ENCODE measurements at places on chromosomes 16 and 17. TPM values are rescaled to one million over a fixed set of nuclear protein-coding genes. Genes with fewer than 3 reads are reported as not detected.

DNA sequence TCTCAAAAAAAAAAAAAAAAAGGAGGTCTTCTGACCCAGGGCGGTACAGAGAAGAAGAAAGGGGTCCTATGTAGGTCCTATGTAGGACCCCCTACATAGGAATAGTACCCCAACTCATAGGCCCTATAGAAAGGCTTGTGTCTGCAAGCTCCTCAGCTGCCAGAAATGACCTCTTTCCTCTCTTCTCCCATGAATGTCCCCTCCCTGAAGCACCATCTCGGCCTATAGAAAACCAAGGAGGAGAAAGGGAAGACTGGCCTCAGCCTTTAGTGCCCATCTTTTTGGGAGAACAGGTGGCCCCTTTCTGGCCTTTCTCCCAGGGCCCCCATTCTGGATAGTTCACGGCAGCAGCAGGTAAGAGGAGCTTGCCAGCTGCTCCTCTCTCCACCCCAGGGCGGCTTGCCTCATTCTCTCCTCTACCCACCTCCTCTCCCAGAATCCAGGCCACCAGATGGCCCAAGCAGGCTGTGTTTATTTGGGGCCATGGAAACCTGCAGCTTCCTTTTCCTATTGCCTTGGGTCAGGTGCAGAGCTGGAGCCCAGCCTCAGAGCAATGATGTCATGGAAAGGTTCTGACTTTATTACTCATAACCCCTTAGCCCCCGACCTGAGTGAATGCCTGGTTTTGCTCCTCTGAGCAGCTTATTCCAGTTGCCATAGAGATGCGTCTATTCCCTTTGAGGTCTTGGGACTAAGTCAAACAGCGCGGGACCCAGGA lies 1.6 kb upstream of the MRPL58 start:
- peaks cover 15% of the 10 kb centered on the region for H3K4me1 ChIP-seq
- no peak for DNase-seq
- no peak overlapping the region for H3K4me3 ChIP-seq
- H3K27ac ChIP-seq: no peak overlapping the region

- peaks cover 11% of the 10 kb centered on the region for H3K4me1 ChIP-seq
- H3K27me3 ChIP-seq: peaks cover 10% of the 10 kb centered on the region
- DNase-seq: no peak
- H3K36me3 ChIP-seq: no peaks in the 10 kb centered on the region
- no peak overlapping the region for H3K27ac ChIP-seq
These were observed 4.8 kb downstream of the GFAP start for GRCh38 chr17:44910231-44911106.

DNA sequence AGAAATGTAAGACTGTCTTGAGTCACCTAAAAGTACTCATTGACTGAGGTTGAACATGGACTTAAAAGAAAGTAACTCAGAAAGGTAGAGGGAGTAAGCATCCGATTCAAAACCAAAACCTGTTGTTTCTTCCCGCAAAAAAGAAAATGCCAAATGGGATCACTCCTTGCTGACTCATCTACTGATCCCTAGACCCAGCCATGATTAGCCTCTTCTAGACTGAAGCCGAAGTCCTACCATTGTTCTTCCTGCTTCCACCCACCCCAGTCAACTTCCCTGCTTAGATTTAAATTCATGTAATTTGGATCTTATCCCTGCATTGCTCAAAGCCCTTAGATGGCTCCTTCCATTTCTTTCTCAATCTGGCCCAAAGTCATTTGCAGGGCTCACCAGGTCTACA lies 760.5 kb upstream of the SOX9 start:
- no peaks in the 10 kb centered on the region for H3K4me1 ChIP-seq
- no peak overlapping the region for H3K4me3 ChIP-seq
- no peak overlapping the region for H3K27ac ChIP-seq
- H3K36me3 ChIP-seq: no peaks in the 10 kb centered on the region

DNA sequence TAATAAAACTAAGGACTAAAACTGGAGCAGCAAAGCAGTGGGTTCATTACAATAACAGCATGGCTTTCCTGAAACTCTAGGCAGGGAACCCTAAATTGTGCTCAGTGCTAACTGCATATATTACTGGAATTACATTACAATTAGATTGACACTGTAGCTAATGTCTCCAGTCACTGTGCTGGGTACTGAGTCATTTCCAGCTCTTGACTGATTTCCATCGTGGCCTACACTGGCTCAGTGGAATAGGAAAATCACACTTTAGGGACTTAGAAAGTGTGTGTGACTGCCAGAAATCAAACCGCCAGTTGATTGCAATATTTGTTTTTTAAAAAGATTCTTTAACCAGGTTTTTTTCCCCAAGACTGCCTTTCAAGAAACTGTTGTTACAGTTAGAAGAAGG lies 1447.4 kb upstream of the GOT2 start:
- no peak overlapping the region for H3K4me3 ChIP-seq
- no peak for DNase-seq
- no peaks in the 10 kb centered on the region for H3K27me3 ChIP-seq

GRCh38 chr16:85347213-85347591 lies 234.9 kb upstream of the CIBAR2 start:
- H3K36me3 ChIP-seq: no peaks in the 10 kb centered on the region
- H3K27me3 ChIP-seq: no peaks in the 10 kb centered on the region
- peak; percentile 74 for DNase-seq
- no peak overlapping the region for H3K27ac ChIP-seq
- peaks cover 13% of the 10 kb centered on the region for H3K4me1 ChIP-seq
- H3K4me3 ChIP-seq: no peak overlapping the region

DNA sequence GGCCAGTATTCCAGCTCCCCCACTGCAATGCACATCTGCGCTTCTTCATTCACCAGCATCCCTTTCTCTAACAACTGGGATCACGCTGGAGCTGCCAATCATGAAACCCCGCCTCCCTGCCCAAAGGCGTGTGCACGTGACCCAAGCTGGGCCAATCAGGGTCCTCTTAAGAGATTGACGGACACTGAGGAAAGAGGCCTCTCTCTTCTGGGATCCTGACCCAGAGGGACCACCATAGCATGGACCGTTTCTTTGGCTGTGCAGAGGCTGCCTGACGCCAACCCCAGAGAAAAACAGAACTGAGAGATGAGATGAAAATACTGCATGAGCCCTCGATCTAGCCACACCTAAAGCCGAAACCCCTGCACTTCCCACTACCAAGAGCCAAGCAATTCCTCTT lies 32.0 kb downstream of the COTL1 start:
- no peaks in the 10 kb centered on the region for H3K4me1 ChIP-seq
- no peak overlapping the region for H3K4me3 ChIP-seq
- no peaks in the 10 kb centered on the region for H3K27me3 ChIP-seq
- DNase-seq: peak; percentile 84
- no peaks in the 10 kb centered on the region for H3K36me3 ChIP-seq

DNA sequence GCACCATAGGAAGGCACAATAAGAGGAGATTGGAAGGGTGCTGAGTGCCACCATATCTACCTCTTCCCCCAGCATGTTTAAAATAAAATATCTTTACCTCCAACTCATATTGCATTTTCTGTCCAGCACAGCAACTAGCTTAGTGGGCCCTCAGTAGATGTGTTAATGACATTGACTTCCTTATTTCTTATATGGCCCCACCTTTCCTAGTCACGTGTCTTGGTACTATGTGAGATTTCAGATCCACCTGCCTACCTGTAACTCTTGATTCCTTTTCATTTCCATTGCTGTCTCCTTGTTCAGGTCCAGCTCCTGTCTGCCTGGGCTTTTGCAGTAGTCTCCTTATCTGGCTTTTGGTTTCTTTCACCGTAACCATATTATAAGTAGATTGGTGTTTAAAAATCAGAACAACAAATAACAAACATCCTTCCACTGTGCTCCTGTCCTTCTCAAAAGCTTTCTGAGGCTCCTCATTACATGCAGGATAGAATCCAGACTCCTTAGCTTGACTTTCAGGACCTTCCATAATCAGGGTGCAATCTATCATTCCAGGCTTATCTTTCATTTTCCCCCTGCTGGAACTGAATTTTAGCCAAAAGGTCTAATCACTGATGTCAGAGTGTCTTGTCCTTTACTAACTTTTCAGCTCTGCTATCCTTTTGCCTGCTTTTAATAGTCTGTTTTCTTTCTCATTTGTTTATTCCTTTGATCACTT lies 71.3 kb downstream of the FTO start:
- no peak overlapping the region for H3K4me3 ChIP-seq
- H3K27me3 ChIP-seq: no peaks in the 10 kb centered on the region
- H3K4me1 ChIP-seq: peaks cover 3% of the 10 kb centered on the region
- no peaks in the 10 kb centered on the region for H3K36me3 ChIP-seq
- DNase-seq: no peak

- no peak overlapping the region for H3K27ac ChIP-seq
- DNase-seq: no peak
- H3K4me3 ChIP-seq: peak overlapping the region; percentile 77
- H3K27me3 ChIP-seq: peaks cover 5% of the 10 kb centered on the region
- H3K36me3 ChIP-seq: no peaks in the 10 kb centered on the region
- peaks cover 15% of the 10 kb centered on the region for H3K4me1 ChIP-seq
These were observed 58.2 kb downstream of the RAP1GAP2 start for GRCh38 chr17:2854143-2855055.

DNA sequence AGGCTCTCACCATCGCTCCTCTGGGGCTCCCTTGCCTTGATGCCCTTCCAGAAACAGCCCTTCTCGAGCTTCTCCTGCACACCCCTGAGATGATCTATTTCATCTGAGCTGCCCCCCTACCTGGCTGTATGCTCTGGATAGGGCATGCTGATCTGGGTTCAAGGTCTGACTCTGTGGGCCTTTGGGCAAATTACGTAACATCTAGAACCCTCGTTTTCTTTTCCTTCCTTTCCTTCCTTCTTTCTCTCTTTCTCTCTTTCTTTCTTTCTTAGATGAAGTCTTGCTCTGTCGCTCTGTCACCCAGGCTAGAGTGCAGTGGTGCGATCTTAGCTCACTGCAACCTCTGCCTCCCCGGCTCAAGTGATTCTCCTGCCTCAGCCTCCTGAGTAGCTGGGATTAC lies 20.3 kb downstream of the TNS4 start:
- H3K27ac ChIP-seq: no peak overlapping the region
- no peak overlapping the region for H3K4me3 ChIP-seq
- H3K27me3 ChIP-seq: no peaks in the 10 kb centered on the region
- no peaks in the 10 kb centered on the region for H3K36me3 ChIP-seq

DNA sequence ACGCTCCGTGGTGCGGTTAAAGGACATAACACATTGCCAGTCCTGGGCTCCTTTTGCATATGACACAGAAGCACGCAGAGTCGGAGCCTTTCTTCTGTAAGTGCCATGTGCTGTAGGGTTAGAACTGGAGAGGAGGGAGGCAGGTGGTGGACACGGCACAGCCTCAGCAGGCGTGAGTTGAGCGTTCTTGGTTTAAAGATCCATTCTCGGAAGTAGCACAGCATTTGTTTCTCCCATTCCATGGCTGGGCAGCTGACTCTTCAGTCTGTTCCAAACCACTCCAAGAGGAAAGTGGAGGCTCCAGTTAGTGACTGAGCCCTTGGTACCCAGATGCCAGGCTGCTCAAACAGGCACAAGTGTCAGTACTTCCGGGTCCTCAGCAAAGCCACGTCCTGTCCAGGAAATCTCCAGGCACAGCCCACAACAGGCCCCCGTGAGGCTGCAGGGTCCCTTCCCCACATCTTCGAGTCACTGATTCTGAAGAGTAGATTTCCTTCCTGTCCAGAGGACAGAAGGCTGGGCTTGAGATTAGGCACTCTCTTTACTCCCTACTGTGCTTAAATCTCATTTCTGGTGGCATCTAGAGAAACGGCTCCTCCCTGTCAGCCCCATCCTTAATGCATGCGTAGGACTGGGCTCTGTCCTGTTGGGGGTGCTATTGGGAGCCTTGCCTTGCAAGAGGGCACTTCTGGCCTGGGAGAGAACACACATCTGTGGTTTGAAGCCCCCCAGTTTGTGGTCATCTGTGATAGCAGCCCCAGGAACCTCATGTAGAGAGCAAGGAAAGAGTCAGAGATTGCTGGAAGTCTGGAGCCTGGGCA lies 39.6 kb upstream of the NAT9 start:
- H3K4me3 ChIP-seq: no peak overlapping the region
- H3K27me3 ChIP-seq: no peaks in the 10 kb centered on the region
- H3K27ac ChIP-seq: no peak overlapping the region
- DNase-seq: no peak
- no peaks in the 10 kb centered on the region for H3K36me3 ChIP-seq

DNA sequence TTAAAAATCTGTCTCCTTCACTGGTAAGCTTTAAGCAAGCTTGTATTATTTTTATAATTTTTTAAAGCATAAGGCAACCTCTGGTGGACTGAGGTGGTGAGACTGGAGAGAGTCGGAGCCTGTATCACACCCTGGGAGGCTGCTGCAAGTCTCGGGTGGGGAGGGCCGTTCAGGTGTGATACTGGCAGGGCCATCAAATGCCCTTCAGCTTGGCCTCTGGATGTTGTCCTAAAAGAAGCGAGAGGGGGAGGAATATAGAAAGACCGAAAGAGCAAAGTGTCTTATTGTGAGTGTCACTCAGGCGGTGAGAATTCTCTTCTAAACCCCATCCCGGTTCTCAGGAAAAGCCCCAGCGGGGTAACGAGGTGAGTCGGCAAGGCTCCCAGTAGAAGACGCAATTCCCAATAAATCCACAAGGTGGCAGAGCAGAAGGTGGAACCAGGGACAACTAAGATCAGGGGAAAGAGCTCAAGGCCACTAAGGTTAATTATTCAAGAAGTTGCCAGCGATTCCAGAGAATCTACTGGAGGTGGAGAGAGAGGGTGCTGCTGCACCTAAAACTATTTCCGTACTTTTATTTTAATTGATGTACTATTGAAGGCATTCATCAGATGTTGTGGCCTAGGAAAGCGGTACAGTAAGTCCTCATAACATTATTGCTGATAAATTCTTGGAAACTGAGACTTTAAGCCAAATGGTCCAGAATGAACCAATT lies 14.1 kb downstream of the C17orf67 start:
- peak; percentile 62 for DNase-seq
- no peak overlapping the region for H3K4me3 ChIP-seq
- no peak overlapping the region for H3K27ac ChIP-seq
- H3K36me3 ChIP-seq: no peaks in the 10 kb centered on the region
- no peaks in the 10 kb centered on the region for H3K4me1 ChIP-seq
- H3K27me3 ChIP-seq: no peaks in the 10 kb centered on the region

GRCh38 chr17:80471922-80472321 lies 4.5 kb downstream of the NPTX1 start:
- DNase-seq: no peak
- no peak overlapping the region for H3K4me3 ChIP-seq
- H3K36me3 ChIP-seq: no peaks in the 10 kb centered on the region
- no peaks in the 10 kb centered on the region for H3K4me1 ChIP-seq
- H3K27ac ChIP-seq: no peak overlapping the region

CDRT15L2 gene
- not detected for total RNA-seq

CPHXL2 gene
- not detected for total RNA-seq

NDUFAB1 gene
- 145 TPM for total RNA-seq

AOC2 gene
- 4.0 TPM for total RNA-seq

WSCD1 gene
- total RNA-seq: 47.4 TPM

LLGL1 gene
- 71.3 TPM for total RNA-seq

Measured in H1 (cell line).